Activated CD8-positive, alpha-beta memory T cell treated with anti-CD3 and anti-CD28 coated beads, Interleukin-2, amount 10 ng/mL, durations not matched to agents 7 days and 5 days (primary cell): ENCODE measurements at places on chromosomes 7 and 10.

DNA sequence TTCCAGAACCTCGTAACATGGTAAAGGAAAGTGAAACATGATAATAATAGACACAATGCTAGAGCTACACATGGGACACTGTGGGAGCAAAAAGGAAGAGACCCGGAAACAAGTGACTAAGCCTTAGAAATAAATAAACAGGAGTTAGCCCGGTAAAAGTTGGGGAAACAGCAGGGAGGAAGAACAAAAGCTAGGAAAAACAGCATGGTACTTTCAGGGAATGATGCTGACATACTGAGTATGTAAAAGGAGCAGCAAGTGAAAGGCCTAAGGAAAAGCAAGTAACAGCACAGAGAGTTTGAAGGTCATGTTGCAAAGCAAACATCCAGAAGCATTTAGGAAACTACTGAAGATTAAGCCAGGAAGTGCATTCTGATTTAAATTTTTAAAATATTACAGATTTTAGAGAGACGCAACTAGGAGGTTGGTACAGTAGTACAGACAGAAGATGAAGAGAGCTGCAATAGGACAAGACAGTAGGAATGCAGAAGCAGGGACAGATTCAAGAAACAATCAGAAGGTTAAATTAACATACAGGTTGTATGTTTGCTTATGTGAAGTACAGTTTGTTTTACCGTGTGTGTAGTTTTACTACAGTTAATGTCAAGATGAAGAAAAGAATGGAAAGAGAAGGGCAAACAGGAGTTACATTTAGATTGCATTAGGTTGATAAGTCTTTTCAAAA lies 63.7 kb downstream of the ARHGAP12 start:
- no peak for DNase-seq

- DNase-seq: no peak
Observed at GRCh38 chr10:126502441-126502840, 114.2 kb upstream of the ADAM12 start.

DNA sequence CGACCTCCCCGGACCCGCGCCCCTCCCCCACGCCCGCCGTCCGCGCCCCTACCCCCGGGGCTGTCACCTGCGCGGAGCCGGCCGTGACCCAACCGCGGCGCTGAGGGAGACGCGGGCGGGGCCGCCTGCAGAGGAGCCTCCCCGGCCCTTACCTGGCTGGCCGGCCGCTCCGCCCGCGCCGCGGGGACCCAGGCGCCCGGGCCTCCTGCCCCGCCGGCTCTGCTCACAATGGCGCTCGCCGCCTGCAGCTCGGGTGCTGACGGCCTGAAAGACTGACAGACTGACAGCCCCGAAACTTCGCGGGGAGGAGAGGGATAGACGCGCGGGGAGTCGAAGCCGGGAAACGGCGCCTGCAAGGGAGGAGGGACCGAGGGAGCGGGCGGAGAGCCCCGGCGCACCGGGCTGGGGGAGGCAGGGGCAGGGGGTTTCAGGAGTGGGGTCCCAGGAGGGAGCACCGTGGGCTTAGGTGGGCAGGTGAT lies 393 bp downstream of the ZNF467 start:
- no peak for DNase-seq

GRCh38 chr7:43753843-43754242 lies 4.6 kb upstream of the BLVRA start:
- no peak for DNase-seq

DNA sequence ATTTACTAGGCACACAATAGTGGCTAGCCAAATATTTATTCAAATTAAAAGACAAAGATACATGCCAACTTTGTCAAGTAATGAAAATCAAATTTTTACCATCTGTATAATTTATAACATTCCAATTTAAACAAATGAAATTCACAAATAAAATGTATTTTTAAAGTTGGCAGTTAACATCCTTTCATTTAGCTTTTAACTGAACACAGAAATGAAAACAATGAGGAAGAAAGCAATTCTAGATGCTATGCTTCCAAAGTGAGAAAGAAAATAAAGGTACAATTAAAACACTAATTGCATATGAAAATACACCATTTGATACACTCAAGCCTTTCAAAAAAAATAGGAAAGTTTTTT lies 123.1 kb downstream of the MPP7 start:
- no peak for DNase-seq

- no peak for DNase-seq
Observed at GRCh38 chr10:131841131-131841660, 59.6 kb upstream of the PPP2R2D start.

DNA sequence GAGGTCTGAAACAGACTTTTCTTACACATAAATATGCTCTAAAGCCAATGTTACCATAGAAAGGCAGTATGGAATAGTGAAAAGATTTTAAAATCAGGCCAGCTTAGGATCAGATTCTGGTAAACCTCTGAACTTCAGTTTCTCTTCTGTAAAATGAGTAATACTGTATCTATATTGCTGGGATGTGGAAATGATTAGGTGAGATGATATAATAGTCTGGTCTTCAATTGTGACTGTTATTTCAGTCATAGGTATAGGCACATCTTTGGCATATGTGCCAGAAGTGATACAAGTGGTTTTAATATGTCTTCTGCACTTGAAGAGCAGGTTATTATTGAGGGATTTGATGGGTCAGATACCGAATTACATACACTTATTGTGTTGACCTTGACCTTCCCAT lies 7.2 kb downstream of the ZNF277 start:
- DNase-seq: no peak

- no peak for DNase-seq
Observed at GRCh38 chr10:133162910-133163856, 3.2 kb downstream of the KNDC1 start.

GRCh38 chr7:103702982-103703381 lies 257.0 kb upstream of the SLC26A5 start:
- no peak for DNase-seq

DNA sequence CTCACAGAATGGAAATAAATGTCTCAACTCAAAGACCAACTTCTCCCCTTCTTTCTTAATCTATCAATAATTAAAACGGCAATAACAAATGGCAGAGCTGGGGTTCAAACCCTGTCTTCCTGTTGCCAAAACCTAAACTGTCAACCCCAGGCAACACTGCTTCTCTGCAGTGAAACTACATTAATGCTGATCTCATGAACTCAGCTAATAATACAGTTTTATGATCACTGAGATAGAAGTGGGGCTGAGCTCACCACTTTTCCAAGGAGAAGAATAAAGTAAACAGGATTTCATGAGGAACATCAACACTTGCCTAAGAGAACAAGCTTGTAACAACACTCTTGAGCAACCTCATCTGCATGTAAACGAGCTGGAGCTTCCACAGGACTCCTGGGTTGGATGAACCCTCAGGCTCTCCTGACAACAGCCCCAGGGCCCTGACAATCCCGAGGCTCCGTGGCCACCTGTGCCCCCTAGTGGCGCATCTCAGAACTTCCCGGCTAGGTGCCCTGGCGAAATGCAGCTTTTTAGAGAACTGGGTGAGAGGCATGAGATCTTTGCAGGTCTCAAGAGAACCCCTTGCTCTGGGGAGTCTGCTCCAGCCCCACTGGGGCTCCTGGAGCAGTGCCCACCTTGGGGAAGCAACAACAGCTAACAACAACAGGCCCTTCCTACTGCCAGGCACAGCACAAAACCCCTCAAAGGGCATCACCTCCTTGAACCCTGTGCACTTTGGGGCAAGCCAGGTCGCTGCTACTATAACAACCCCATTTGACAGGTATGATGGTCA lies 169.3 kb downstream of the SH3PXD2A start:
- DNase-seq: peak; percentile 82

- no peak for DNase-seq
Observed at GRCh38 chr10:15518250-15518649, 147.2 kb upstream of the FAM171A1 start.

DNA sequence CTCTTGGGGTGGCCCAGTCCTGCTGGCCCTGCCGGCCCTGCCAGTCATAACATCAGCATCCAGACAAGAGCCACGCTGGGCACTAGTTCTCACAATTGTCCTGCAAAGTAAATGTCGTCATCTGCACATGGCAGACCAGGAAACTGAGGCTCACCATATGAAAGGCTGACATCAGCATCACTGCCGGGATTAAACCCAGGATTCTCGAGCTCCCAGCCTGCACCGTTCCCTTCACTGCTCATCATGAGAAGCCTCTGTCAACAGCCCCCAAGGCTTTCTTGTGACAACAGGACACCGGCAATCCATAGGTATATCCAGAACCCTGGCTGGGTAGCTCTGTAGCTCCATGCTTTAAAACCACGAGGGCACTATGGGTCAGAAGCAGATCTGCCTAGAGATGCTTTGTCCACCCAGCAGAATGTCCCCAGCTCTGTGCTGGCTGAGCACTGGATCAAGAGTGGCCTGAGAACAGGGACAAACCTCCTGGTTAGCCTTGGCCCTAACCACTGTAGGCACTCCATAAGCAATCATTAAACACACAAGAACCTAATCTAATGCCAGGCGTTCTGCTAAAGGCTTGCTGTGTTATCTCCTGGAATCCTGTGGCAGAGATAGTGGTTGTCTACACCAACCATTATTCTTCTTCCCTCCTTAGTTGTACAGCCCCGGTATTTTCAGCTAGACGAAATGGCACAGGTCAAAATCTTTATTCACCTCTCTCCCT lies 41.2 kb upstream of the C10orf71 start:
- no peak for DNase-seq

GRCh38 chr10:14611968-14612693 lies 162.6 kb downstream of the FAM107B start:
- no peak for DNase-seq

- no peak for DNase-seq
Observed at GRCh38 chr10:109968953-109969759, 38.6 kb upstream of the ADD3 start.

DNA sequence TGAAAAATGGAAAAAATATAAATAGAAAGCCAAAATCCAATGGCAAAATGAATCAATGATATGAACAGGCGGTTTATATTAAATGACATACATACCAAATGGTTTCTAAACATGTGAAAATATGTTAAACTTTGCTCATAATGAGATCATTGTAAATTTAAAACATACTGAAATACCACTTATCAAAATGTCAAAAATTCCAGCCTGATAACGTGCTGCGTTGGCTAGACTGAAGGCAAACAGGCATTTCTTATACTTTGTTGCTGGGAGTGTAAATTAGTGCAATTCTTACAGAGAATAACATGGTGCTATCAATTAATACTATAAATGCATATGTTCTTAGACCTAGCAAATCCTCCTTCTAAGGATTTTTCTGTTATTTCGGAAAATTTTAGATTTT lies 225.8 kb upstream of the FAM3C start:
- no peak for DNase-seq

DNA sequence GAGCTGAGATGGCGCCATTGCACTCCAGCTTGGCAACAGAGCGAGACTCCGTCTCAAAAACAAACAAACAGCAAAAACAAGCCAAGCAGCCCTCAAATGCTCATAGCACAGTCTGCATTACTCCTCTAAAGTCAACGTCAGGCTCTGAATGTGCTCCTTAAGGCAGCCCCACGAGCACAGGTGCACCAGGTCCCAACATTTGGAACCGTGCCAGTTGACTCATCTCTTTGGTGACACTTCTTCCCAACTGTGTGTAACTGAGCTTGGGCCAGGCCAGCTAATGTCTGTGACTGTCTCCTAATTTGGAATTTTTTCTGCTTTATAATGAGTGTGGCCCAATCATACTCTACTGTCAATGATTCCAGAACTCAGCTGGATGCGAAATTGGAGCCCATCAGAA lies 66.3 kb upstream of the EFCAB10 start:
- DNase-seq: no peak

- no peak for DNase-seq
Observed at GRCh38 chr7:116377721-116378120, 121.8 kb upstream of the CAV2 start.

- no peak for DNase-seq
Observed at GRCh38 chr7:36188906-36189305, 35.9 kb downstream of the EEPD1 start.

DNA sequence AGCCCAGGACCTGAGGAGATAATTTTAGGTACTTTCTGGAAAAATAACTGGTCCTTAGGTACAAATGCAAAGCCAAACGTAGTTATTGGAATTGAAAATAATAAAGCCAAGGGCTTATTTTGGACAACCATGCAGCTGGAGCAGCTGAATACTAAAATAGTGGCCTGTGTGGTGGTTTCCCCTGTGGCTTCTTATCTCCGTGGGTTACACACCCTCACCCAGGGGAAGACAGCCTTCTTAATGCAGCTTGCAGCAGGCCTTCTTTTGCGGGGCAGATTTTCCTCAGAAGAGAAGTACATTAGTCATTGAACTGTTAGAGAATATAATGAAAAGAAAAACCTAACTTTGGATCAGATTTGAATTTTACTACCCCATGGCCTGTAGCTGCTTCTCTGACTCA lies 133.5 kb downstream of the ST7 start:
- no peak for DNase-seq

- DNase-seq: no peak
Observed at GRCh38 chr10:122348512-122348911, 26.0 kb upstream of the PLEKHA1 start.

- DNase-seq: peak; percentile 67
Observed at GRCh38 chr7:100435401-100436304, 644 bp downstream of the PPP1R35 start.

GRCh38 chr7:78444267-78444666 lies 645.7 kb downstream of the PHTF2 start:
- DNase-seq: no peak

GRCh38 chr7:156792611-156793010 lies 100.4 kb downstream of the LMBR1 start:
- DNase-seq: no peak

DNA sequence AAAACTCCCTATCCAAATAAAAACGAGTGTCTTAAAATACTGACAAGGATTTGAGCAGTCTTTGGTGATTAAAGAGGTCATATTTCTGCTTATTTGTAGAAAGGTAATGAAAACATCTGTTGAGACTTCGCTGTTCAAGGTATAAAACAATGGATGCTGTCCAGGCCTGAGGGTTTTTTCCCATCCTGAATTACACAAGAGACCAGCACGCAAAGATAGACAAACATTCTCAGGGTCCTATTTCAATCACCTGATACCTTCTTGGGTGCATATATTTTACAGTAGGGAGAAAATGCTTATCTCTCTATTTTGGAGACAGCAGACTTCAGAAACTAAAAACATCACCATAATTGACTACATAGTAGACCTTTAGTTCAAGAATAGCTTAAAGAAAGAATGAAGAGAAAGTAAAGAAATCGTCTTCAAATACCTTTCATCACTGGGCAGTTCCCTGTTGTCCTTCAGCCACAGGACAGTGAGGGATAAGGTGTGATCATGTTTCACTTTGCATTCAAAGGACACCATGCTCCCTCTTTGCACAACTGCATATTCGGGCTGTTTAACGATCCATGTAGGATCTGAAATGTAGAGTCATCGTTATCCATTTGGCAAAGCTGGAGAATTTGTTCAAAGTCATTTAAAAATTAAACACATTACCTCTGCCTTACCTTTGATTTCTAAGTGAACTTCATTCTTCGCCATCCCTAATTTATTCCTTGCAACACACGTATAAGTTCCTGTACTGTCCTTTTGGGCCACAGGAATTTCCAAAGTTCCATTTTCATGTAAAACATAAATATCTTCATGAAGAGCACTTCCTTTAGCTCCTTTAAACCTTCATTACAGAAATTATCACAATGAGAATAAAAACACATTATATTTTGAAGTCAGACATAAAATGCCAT lies 63.7 kb upstream of the LAMB4 start:
- DNase-seq: no peak

- DNase-seq: no peak
Observed at GRCh38 chr7:7418997-7419396, 116.7 kb downstream of the COL28A1 start.

- DNase-seq: no peak
Observed at GRCh38 chr7:2213551-2214215, 19.1 kb downstream of the MAD1L1 start.
